Brain microvascular endothelial cell (primary cell): ENCODE measurements at places on chromosomes 11 and 22.

DNA sequence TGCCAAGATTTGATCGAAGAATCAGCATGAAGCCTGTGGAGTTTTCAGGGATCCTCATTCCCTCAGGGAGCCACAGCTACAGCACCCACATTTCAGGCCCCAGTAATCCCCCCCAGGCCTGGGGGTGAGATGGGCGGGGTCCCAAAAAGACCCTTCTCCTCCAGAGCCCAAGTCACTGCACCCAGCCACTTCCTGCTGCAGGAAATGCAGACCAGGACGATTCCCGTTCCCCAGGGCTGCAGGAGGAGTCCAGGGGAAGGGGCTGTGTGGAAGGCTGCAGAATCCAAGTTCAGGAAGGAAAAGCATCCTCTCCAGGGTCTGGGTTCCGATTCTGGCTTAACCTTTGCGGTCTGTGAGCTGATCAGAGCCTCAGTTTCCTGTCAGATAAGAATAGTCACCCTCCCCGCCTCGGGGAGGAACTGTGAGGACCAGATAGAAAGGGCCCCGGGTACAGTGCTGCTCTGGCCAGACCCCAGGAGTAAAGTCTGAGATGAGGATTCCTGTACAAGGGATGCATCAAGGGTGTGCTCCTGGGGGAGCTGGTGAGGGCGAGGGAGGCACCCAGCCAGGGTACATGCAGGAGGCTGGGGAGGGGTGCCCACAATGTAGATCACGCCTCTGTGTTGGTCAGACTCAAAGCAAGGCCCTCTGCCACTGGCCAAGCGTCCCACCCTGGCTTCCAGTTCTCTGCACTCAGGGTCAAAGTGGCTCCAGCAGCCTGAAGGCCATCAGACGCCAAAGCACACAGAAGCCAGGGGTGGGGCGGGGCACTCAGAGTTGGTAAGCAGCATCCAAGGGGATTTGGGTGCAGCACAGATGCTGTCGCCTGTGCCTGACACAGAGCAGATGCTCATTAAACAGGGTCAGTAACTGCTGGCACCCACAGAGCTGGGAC is 30.1 kb upstream of the TP53I11 start:
- DNase-seq, result no peak

GRCh38 chr11:74815966-74816365 is 67.3 kb downstream of the RNF169 start:
- no peak for DNase-seq

DNA sequence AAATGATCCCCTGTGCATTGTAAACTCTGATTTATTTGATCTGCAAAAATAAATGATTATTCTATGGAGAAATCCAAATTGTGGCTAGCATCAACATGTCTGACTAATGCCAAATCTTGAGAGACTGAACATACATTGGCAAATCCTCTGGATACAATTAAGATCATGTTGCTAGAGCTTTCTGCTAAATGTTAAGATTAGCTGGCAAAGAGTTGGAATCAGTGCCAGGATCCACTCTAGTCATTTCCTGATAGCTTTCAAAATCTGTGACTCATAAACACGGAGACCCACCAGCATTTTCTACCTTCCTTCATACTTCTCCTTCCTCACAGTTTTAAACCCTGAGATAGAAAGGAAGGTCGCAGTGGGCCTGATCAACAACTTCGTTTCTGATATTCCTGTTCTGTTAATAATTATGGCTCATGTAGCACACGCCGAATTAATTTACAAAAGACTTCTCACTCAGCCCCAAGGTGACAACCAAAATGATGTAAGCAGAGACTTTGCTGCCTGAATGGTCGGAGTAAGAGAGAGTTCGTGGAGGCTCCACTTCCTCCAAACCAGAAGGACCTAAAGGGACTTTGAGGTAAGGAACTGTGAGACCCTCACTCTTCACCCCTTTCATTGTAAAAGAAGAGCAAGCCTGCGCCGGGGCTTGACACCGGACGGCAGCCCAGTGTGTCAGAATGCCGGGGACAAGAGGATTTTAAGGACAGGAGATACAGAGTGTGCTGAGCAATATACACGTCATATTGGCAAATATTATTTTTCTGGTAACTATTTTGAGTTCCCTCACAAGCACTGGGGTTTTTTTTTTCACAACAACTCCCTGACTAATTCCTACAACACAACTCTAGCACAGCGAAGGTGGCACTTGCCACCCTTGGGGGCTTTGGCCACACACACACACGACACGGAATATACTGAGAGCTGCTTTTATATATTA is 42.0 kb downstream of the SERPINH1 start:
- DNase-seq, result peak; percentile 77

DNA sequence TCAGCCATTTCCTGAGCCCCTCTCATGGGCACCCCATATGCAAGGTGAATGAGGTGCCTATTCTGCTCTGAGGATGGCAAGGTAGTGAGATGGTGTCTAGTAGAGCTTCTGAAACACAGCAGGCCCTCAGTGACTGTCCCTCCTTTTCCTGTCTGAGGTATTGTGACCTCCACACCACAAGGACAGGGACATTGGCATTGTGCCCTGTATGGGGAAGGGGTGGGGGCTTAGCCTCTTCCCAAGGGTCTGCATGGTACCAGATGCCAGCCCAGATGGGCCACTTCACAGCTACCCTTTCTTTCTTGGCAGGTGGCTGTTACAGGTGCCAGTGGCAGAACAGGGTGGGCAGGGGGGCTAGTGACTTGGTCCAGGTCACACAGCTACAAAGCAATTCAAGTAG is 78.8 kb downstream of the CABIN1 start:
- DNase-seq, result no peak

GRCh38 chr22:25282671-25283561 is 63.5 kb downstream of the CRYBB2 start:
- DNase-seq, result no peak

- DNase-seq, result no peak
Measured at GRCh38 chr11:35791088-35791958, 128.7 kb downstream of the TRIM44 start.

- no peak for DNase-seq
Measured at GRCh38 chr11:78405805-78406204, 11.8 kb downstream of the GAB2 start.
